ENCODE measurements at places on chromosomes 2 and 18.

DNA sequence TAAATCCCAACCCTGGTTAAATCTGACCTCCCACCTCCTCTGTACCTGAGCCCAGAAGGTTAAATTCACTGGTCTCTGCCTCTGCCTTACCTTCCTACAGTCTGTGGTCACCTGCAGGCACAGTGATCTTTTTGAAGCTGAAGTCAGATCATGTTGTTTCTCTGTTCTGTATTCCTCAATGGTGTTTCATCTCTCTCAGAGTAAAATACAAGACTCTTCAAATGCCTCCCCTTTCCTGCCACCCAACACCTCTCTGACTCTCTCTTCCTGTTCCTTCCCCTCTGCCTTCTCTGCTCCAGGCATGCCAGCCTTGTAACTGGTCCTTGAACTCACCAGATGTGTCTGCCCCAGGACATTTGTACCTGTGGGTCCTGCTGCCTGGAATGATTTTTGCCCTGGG, 219.3 kb downstream of the UXS1 start:
- DNase-seq = no peak

GRCh38 chr2:54556621-54557121, 100.5 kb downstream of the SPTBN1 start:
- no peak for DNase-seq

- no peak for DNase-seq
These were observed 276 bp downstream of the NFE2L2 start for GRCh38 chr2:177264209-177264692.

DNA sequence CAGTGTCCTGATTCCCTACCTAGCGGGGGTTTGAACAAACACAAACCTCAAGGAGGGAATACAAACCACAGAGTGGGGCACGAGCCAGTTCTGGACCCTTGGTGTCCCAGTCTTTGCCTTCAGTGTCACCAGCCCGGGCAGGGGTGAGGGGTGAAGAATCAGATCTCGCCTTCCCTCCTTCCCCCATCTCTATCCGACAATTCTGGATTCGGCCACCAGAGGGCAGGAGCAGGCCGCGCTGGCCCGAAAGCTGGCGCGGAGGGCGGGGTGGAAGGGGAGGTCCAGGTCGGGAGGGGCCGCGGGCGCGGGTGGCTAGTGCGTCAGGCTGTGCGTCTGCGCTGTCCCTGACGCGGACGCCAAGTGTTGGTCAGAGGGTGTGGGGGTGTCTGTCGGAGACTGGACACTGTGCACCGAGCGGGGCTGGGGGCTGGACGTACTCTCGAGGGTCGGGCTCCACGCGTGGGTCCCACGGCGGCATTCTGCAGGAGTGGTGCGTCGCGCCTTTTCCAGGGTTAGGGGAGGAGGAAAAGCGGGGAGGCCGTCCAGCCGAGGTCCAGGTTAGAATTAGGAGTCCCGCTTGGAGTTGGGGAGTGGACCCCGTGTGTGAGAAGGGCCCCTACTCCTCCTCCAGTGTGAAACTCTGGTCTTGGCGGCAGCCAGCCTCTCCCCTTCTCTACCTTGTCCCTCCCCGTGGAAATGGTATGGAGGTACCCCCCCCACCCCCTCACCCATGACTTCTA, 2.9 kb upstream of the CRYBA2 start:
- DNase-seq = peak; percentile 81

GRCh38 chr2:160666154-160667060, 172.8 kb upstream of the RBMS1 start:
- no peak for DNase-seq

GRCh38 chr18:42268186-42268725, 313.2 kb downstream of the PIK3C3 start:
- no peak for DNase-seq
